Gastrocnemius medialis (tissue), 4 donors: ENCODE measurements at places on chromosomes 7 and 10. TPM values are rescaled to one million over a fixed set of nuclear protein-coding genes. Genes with fewer than 3 reads are reported as not detected.

Gene CPN1
- total RNA-seq, result not detected

Gene PARD3
- 66.4 TPM for total RNA-seq

DNA sequence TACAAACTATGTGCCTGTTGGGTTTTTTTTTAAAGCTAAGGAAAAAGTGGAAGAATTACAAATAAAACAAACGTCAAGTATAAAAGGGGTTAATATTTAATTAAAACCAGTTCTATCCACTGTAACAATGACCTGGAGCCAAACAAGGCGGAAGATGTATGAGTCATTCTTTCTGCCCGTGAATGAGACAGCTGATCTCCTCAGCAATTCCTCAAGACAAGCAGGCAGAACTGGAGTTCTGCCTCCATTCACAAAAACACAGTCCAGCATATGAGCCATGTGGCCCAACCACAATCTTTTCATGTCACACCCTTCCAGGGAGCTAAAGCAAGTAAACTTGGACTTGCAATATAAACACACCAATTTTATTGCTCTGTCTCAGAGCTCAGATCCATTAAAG lies 8.4 kb downstream of the ETV1 start:
- no peaks in the 10 kb centered on the region for H3K4me1 ChIP-seq
- H3K36me3 ChIP-seq, result no peaks in the 10 kb centered on the region
- no peak overlapping the region for H3K4me3 ChIP-seq
- H3K27ac ChIP-seq, result no peak overlapping the region

GRCh38 chr10:125158601-125159485 lies 1.5 kb downstream of the CTBP2 start:
- H3K27me3 ChIP-seq, result no peaks in the 10 kb centered on the region
- peak overlapping the region; percentile 97 for H3K27ac ChIP-seq
- H3K4me3 ChIP-seq, result peak overlapping the region; percentile 68
- no peaks in the 10 kb centered on the region for H3K36me3 ChIP-seq

DNA sequence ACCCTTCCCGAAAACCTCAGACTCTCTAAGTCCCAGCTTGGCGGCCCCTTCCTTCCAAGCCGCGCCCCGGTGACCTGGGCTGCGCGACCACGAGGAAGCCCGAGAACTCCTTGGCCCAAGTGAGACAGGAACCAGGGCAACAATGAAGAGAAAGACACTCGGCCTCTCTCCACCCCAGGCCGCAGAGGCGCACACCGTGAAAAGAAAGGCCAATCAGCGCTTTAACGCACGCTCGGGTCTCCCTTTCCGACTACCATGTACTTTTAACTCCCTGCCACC lies 166.4 kb upstream of the PPP1R3A start:
- H3K4me3 ChIP-seq, result peak overlapping the region; percentile 81
- no peak for DNase-seq
- no peaks in the 10 kb centered on the region for H3K27me3 ChIP-seq
- H3K4me1 ChIP-seq, result peaks cover 37% of the 10 kb centered on the region
- peak overlapping the region; percentile 92 for H3K27ac ChIP-seq
- H3K36me3 ChIP-seq, result no peaks in the 10 kb centered on the region

GRCh38 chr7:87231258-87231657 lies 11.7 kb upstream of the TMEM243 start:
- no peak overlapping the region for H3K4me3 ChIP-seq
- H3K27me3 ChIP-seq, result no peaks in the 10 kb centered on the region
- no peak for DNase-seq
- H3K36me3 ChIP-seq, result no peaks in the 10 kb centered on the region
- peaks cover 4% of the 10 kb centered on the region for H3K4me1 ChIP-seq

- H3K4me1 ChIP-seq, result peaks cover 26% of the 10 kb centered on the region
- H3K27me3 ChIP-seq, result no peaks in the 10 kb centered on the region
- peak overlapping the region; percentile 62 for H3K27ac ChIP-seq
- no peak for DNase-seq
- no peak overlapping the region for H3K4me3 ChIP-seq
- H3K36me3 ChIP-seq, result no peaks in the 10 kb centered on the region
These were observed 89.9 kb upstream of the BTBD16 start for GRCh38 chr10:122181041-122181732.

DNA sequence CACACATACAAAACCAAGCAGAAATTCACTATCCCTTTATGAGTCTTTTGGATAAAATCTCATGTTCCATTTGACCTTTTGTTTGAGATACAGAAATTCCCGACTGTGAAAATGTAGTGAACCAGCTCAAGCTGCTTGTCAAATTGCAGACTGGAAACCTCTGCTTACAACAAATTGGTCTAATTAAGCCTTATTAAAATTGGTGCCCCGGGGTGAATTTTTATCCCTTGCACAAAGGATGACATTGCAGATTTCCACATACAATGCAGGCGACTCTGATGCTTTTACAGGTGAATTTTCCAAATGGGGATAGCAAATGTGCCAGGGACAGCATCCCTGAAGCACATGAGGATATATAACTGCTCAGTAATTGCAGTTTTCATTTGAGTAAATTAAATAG lies 257.3 kb downstream of the BMPER start:
- no peak for DNase-seq
- no peaks in the 10 kb centered on the region for H3K27me3 ChIP-seq
- H3K4me3 ChIP-seq, result no peak overlapping the region
- peaks cover 39% of the 10 kb centered on the region for H3K4me1 ChIP-seq
- no peaks in the 10 kb centered on the region for H3K36me3 ChIP-seq

DNA sequence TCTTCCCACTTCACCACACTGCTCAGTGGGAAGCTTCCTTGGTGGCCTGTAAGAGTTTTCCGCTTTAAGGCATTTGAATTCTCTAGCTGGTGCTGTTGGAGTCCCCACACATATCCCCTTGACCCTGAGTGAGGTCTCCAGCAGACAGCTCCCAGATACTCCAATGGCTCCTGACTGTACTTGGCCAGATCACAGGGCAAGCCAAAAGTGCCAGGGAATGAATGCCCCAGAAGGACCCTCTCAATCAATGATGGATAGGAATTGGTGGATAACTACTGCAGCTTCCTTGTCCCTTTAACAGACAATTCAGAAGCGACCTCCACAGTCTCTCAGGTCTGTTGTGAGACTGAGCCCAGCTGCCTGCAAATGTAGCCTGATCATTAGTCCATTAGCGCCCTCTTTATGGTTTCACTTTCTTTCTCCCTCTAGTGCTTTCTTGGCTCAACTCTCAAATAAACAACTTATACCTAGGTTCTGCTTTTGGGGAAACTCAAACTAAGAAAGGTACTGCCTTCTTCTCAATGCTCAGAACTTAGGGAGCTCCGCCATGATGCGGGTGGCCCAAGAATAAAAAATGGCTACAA lies 283.0 kb downstream of the TCF7L2 start:
- no peak for DNase-seq
- no peaks in the 10 kb centered on the region for H3K27me3 ChIP-seq

- no peak overlapping the region for H3K27ac ChIP-seq
- peaks cover 36% of the 10 kb centered on the region for H3K4me1 ChIP-seq
- H3K4me3 ChIP-seq, result no peak overlapping the region
These were observed 685.7 kb upstream of the IGFBP3 start for GRCh38 chr7:46606761-46607160.

DNA sequence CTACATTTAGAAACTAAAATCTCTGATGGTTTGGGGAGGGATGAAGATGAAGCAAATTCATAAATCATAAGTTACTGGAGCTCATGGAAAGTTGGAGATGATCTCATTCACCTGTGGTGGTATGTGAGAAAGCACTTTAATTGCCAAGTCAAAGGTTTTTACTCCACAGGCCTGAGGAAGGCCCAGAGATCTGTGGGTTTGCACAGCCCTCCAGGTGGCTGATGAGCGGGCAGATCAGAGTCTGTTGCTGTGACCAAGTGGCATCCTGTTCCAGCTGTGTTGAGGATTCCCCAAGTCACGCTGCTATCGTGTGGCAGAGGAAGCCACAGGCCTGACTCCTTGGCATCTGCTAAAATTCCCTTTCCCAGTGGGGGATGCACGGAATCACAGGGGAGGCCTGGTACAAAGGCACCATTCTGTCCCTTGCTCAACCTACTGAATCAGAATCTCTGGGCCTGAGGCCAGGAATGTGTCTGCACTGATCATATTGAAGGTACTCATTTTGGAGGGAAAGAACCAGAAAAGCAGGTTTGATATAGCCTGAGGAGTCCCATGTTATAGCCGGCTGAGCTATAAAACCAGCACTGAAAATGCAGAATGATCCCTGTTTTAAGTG lies 19.7 kb upstream of the DDC start:
- no peak overlapping the region for H3K27ac ChIP-seq
- no peaks in the 10 kb centered on the region for H3K4me1 ChIP-seq
- H3K36me3 ChIP-seq, result no peaks in the 10 kb centered on the region
- H3K4me3 ChIP-seq, result no peak overlapping the region

DNA sequence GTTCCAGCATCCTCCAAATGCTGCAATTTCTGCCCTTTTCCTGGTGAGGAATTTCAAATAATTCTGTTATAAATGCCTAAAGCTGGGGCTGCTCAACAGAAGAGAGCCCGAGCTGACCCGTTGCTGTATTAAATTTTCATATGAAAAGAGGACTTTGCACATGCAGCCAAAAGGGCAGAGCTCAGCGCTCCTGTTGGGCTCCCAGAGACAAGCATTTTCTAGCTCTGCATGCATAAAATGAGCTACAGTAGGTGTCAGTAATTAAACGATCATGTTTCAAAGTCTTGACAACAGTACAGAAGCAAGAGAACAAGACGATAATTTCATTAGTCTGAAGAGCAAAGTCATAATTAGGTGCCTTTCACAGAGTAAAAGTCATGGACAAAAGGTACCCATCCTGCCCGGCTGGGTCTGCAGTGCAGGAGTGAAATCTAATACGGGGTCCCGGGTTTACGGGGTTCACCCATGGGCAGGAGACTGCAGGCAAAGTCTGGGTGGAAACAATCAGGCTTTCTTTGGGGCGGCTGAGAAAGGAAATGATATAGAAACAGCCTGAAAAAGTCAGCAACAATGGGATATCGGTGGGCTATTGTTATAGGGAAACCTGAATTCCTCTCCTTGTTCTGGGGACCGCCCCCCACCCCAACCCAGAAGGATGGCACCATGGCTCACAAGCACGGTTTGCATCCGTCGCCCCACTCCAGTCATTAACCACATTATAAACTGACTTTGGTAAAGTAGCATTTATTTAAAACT lies 66.0 kb downstream of the EBF3 start:
- H3K27me3 ChIP-seq, result no peaks in the 10 kb centered on the region
- no peak overlapping the region for H3K27ac ChIP-seq
- H3K36me3 ChIP-seq, result no peaks in the 10 kb centered on the region
- H3K4me1 ChIP-seq, result peaks cover 13% of the 10 kb centered on the region
- DNase-seq, result no peak

- no peak for DNase-seq
- no peaks in the 10 kb centered on the region for H3K4me1 ChIP-seq
- no peaks in the 10 kb centered on the region for H3K36me3 ChIP-seq
- H3K27ac ChIP-seq, result no peak overlapping the region
- H3K27me3 ChIP-seq, result no peaks in the 10 kb centered on the region
These were observed 195.7 kb upstream of the KLF6 start for GRCh38 chr10:3980660-3981059.

DNA sequence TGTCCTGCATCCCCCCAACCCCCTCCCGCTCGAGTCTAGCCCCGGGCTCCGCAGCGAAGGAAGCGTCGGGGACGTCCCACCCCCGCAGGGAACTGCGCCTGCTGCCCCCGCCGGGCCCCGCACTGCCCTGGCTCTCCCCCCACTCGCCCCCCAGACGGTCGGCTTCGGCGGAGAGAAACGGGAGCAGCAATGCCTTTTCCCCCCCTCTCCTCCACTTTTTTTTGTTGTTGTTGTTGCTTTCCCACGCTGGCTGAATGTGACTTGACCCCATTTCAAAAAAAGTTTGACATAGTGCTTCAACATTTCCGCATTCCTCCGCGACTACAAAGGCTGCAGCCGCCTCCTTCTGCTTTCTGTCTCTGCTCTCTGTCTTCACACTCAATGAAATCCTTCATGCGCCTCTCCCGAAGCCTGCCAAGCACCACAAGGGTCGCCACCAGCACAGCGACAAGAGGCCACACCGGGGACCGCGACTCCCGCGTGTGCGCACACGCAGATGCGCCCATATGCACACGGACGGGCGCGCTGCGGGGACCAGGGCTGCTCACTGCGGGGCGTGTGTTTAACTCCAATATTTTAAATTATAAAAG lies 1.0 kb downstream of the CDK6 start:
- no peaks in the 10 kb centered on the region for H3K36me3 ChIP-seq
- peak overlapping the region; percentile 72 for H3K4me3 ChIP-seq
- peak overlapping the region; percentile 74 for H3K27ac ChIP-seq
- peaks cover 51% of the 10 kb centered on the region for H3K27me3 ChIP-seq

GRCh38 chr7:66639773-66640172 lies 11.1 kb downstream of the KCTD7 start:
- H3K27ac ChIP-seq, result no peak overlapping the region
- H3K4me3 ChIP-seq, result no peak overlapping the region
- DNase-seq, result no peak
- peaks cover 3% of the 10 kb centered on the region for H3K4me1 ChIP-seq
- peaks cover 49% of the 10 kb centered on the region for H3K36me3 ChIP-seq

DNA sequence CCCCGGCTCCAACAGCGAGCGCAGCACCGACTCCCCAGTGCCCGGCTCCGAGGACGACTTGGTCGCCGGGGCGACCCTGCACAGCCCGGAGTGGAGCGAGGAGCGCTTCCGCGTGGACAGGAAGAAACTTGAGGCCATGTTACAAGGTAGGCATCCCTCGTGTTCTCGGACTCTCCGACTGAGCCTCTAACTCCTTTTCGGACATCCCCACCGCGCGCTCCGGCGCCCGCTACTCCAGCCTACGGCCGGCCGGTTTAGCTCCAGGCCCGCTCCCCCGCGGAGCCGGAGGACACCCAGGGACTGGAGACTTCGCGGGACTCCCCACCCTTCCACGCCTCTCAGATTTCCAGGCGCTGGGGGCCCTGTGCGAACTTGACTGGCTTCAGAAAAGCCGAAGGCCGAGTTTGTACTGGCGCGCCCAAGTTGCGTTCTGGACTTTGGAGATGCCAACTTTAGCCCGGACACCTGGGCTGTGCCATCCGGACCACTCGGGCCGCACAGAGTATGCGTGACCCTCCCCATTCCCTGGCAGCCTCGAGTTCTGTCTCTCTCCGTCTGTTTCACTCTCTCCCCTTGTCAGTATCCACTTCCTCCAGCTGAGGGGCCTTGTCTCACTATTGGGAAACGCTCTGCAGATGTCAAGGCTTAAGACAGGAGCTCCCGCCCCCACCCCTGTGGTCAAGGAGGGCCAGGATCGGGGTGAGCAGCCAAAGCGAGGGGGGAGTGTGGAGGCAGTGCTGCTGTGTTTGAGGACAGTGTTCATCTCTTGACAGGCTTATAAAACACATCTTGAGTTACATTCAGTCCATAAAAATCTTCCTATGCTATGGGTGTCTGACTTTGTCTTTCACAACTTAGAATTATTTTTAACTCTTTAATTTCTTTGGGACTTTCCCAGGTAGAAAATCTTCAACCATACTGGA lies 777 bp downstream of the BICC1 start:
- DNase-seq, result peak; percentile 82
- H3K4me3 ChIP-seq, result peak overlapping the region; percentile 71
- H3K27ac ChIP-seq, result peak overlapping the region; percentile 86
- no peaks in the 10 kb centered on the region for H3K27me3 ChIP-seq

- peaks cover 18% of the 10 kb centered on the region for H3K4me1 ChIP-seq
- no peaks in the 10 kb centered on the region for H3K36me3 ChIP-seq
- no peak overlapping the region for H3K4me3 ChIP-seq
These were observed 6.9 kb downstream of the CREM start for GRCh38 chr10:35133586-35133985.
